ENCODE measurements at places on chromosomes 5 and 9.

DNA sequence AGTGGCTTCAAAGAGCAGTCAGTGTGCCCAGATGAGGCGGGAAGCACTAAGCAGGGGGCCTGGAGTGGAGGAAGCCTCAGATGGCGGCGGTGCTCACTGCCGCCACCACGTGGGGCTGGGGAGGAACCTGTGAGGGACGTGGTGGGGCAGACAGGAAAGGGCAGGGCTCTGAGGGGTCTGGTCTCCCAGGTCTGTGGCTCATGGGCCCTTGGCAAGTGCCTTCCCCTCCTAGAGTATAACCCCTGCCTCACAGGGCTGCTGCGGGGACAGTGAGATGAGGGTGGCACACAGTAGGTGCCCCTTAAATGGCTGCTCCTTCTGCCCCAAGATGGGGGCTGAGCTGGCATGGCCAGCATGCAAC is 26.6 kb downstream of the NR5A1 start:
- DNase-seq: peak; percentile 58
- H3K4me3 ChIP-seq: no peak overlapping the region
- no peak overlapping the region for H3K27ac ChIP-seq
- peaks cover 64% of the 10 kb centered on the region for H3K27me3 ChIP-seq
- peaks cover 21% of the 10 kb centered on the region for H3K4me1 ChIP-seq

GRCh38 chr9:109861918-109862317 is 81.9 kb downstream of the PALM2AKAP2 start:
- H3K36me3 ChIP-seq: peaks cover 5% of the 10 kb centered on the region
- no peak overlapping the region for H3K4me3 ChIP-seq
- H3K27me3 ChIP-seq: no peaks in the 10 kb centered on the region
- no peak overlapping the region for H3K27ac ChIP-seq
- peaks cover 5% of the 10 kb centered on the region for H3K4me1 ChIP-seq
- DNase-seq: no peak

DNA sequence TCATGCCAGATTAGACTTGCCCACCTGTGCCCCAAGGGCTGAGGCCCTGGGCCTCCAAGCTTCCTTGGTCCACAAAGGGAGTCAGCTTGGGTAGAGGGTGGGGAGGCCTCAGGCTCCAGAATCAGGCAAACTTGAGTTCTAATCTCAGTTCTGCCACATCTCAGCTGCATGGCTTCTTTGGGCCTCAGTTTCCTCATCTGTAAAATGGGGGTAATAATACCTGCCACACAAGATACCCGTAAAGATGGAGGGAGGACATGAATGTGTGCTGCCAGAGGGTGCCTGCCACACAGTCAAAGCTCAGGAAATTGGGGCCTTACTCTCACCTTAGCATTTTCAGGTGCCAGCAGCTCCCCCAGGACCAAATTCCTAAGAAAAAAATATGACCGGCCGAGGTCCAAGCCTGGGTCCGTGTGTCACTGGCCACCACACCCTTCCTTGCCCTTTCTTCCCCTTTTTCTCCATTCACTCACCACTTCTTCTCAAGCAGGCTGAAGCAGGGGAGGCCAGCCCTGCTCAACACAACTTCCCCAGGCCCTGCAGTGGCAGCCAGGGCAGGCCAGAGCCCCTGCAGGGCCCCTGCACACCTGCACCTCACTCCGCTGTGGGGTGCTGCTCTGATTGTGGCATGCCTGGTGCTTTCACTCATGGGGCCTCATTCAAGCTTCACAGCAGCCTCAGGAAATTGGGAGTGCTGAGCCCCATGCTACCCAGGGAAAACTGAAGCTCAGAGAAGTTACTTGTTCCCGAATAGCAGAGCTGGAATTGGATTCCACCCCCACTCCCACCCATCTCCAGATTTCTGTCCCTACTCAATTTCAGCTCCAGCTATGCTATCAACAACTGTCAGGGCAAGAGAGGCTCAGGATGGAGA is 3.9 kb downstream of the RGS14 start:
- no peak for DNase-seq
- H3K4me1 ChIP-seq: peaks cover 46% of the 10 kb centered on the region
- H3K36me3 ChIP-seq: no peaks in the 10 kb centered on the region
- H3K4me3 ChIP-seq: peak overlapping the region; percentile 74
- peaks cover 24% of the 10 kb centered on the region for H3K27me3 ChIP-seq

DNA sequence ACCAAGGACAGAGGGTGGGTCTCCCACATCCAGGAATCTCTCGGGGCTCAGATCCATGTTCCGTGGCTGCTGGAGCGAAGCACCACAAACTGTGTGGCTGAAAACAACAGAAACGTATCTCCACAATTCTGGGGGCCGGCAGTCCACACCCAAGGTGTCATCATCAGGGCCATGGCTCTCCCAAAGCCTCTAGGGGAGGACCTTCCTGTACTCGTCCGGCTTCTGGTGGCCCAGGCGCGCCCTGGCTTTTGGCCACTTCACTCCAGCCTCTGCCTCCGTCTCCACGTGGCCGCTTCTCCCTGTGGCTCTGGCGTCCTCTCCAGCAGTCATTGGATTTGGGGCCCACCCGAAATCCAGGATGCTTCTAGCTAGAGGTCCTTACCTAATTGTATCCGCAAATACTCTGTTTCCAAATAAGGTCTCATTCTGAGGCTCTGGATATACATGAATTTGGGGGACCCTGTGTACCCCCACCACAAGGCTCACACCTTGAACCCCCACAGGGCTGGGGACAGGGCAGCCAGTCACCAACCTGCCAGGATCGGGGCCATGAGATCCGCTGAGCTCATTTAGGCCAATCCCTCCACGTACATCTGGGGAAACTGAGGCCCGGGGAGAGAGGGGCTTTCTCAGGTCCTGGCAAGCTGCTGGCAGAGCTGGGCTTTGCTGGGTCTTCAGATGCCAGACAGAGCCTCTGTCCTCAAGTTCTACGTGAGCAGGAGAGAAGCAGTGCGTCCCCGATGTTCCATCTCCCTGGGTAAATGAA is 158.2 kb downstream of the OLFM1 start:
- no peak overlapping the region for H3K27ac ChIP-seq
- H3K36me3 ChIP-seq: no peaks in the 10 kb centered on the region
- H3K4me3 ChIP-seq: no peak overlapping the region
- H3K4me1 ChIP-seq: peaks cover 24% of the 10 kb centered on the region

- no peak overlapping the region for H3K4me3 ChIP-seq
- H3K27me3 ChIP-seq: peaks cover 7% of the 10 kb centered on the region
- H3K27ac ChIP-seq: no peak overlapping the region
- peaks cover 17% of the 10 kb centered on the region for H3K36me3 ChIP-seq
- peaks cover 26% of the 10 kb centered on the region for H3K4me1 ChIP-seq
Observed at GRCh38 chr5:1315709-1316587, 21.1 kb upstream of the TERT start.

DNA sequence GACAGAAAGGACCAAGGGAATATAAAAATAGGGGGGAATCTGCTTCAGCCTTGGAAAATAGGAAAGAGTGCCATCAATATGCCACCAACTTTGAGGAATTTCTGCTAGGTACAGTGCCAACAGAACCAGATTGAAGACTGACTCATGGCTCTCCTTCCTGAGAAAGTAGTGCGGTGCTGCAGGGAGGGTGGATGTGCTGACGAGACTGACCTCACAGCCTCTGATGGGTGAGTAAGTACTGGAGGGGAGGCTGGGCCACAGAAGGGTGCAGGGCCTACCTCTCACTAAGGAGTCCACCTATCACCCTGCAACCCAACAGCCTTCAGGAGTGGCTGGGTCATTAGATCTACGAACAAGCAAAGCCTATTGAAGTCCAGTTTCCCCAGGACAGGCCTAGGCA is 187.6 kb downstream of the GABBR2 start:
- H3K27ac ChIP-seq: no peak overlapping the region
- peaks cover 12% of the 10 kb centered on the region for H3K4me1 ChIP-seq
- no peak overlapping the region for H3K4me3 ChIP-seq
- H3K27me3 ChIP-seq: no peaks in the 10 kb centered on the region
- no peak for DNase-seq

GRCh38 chr9:101121836-101122399 is 93.4 kb downstream of the PLPPR1 start:
- H3K4me3 ChIP-seq: no peak overlapping the region
- no peak for DNase-seq
- no peaks in the 10 kb centered on the region for H3K4me1 ChIP-seq
- peaks cover 12% of the 10 kb centered on the region for H3K36me3 ChIP-seq
- H3K27me3 ChIP-seq: no peaks in the 10 kb centered on the region
- H3K27ac ChIP-seq: no peak overlapping the region

DNA sequence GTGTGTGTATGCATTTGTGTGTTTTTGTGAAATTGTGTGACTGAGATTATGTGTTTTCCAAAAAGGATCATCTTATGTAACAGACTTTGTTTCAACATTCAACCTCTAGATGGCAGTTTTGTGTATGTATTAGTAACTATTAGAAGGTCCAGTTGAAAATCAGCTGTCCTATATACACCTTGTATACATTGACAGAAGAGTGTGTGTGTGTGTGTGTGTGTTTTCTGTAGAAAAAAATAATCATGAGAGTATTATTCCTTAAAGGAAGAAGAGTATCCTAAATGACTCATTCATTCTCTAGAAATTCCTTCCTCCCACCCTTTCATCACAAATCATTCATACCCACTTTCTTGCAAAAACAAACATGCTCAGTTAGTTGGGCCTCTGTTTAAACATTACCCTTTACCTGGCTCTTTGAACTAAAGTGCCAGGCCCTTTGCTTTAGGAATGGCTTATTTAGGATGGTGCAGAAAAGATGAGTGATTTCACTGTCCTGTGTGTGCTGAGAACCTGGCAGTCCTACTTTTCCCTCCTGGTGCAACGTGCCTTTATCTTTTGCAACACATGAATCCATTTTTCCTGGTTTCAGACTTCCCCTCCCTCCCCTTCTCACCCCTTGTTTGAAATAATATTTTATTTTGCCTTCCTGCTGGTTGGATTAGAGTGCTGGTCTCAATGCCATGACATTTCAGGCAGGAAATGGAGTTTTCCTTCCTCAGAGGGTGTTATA is 152.2 kb downstream of the ARHGAP26 start:
- H3K27me3 ChIP-seq: peaks cover 3% of the 10 kb centered on the region
- H3K27ac ChIP-seq: no peak overlapping the region
- H3K36me3 ChIP-seq: no peaks in the 10 kb centered on the region
- no peak overlapping the region for H3K4me3 ChIP-seq
- peaks cover 8% of the 10 kb centered on the region for H3K4me1 ChIP-seq

DNA sequence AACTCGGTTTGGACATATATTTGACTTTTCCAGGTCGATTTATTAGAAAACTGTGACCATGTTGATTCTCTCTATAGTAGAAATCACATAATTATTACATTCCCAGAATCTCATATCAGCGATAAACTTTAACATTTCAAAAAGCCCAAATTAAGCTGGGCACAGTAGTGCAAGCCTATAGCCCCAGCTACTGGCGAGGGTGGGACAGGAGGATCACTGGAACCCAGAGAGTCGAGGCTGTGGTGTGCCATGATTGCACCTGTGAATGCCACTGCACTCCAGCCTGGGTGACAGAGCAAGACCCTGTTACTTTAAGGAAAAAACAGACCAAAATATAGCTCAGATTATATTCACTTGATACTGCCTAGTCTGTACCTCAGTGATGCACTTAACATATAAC is 128.9 kb downstream of the CPLANE1 start:
- no peak overlapping the region for H3K4me3 ChIP-seq
- H3K4me1 ChIP-seq: no peaks in the 10 kb centered on the region
- DNase-seq: no peak

GRCh38 chr9:130263601-130264413 is 1.8 kb upstream of the HMCN2 start:
- H3K4me1 ChIP-seq: peaks cover 50% of the 10 kb centered on the region
- DNase-seq: no peak
- H3K27me3 ChIP-seq: peaks cover 85% of the 10 kb centered on the region
- H3K4me3 ChIP-seq: peak overlapping the region; percentile 52

DNA sequence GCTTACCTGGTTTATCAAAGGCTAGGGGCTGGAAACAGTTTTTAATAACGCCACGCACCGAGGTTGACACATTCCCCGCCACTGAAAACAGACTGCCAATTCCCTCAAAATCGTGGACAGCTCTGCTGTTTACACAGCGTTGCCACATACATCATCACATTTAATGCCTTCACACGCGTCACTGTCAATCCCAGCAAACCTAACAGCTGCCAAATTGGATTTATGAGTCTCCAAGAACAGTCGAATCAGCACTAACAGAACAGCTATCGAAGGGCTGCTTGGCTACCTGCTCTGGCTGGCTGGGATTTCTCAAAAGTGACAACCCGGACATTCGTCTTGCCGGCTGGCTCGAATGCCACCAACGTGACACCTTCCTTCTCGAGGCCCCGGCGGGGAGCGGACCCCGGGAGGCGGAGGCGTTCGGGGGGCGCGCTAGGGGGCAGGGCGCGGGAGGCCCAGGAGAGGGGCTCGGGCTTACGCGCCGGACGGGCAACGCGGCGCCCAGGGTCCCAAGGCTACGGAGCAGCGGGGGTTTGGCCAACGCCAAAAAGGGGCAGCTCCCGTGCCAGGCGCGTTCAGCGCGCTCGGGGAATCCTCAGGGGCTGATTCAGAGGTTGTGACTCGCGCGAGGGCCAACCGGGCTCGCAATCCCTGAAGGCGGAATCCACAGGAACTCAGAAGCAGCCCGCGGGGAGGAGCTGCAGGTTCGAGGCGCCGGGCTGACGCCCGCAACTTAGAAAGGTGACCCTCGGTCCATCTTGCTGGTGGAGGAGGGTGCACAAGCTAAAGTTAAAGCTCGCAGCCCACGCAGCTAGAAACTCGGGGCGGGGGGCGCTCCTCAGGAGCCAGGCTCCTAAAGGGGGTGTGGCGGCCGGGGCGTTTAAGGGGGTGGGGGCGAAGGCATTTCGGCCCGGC is 1.2 kb downstream of the CDC14B start:
- DNase-seq: peak; percentile 57
- H3K36me3 ChIP-seq: no peaks in the 10 kb centered on the region
- H3K4me3 ChIP-seq: peak overlapping the region; percentile 88
- peaks cover 62% of the 10 kb centered on the region for H3K4me1 ChIP-seq
- peak overlapping the region; percentile 73 for H3K27ac ChIP-seq
- peaks cover 3% of the 10 kb centered on the region for H3K27me3 ChIP-seq

- peaks cover 10% of the 10 kb centered on the region for H3K36me3 ChIP-seq
- DNase-seq: no peak
- H3K4me3 ChIP-seq: peak overlapping the region; percentile 86
- peaks cover 22% of the 10 kb centered on the region for H3K4me1 ChIP-seq
Observed at GRCh38 chr9:87973122-87973521, 1.2 kb downstream of the CDK20 start.

DNA sequence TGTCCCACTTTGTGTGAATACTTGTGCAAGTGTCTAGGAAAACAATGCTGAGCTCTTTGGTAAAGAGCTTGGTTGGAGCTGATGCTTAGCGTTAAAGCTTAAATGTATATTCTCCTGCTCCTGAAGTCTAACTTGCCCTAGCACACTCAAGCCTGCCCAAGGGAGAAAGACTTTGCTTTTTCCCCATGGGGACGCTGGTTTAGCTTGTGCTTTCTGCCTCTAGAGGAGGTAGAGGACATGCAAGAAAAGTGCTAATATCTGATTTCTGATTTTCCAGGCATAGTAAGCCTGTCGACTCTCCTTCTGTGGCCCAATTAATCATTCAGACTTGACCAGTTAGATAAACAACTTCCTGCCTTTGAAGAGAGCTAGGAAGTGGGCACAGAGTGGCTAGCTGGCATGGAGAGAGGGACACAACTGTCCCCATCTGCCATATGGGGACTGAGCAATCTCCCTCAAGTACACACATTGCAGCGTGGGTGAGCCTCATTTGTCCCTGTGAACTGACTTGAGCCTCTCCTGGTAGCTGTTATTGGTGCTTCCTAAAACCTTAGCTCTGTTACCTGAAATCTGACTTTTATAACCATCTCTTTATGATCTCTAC is 348.4 kb downstream of the BRINP1 start:
- no peak overlapping the region for H3K4me3 ChIP-seq
- peaks cover 4% of the 10 kb centered on the region for H3K27me3 ChIP-seq
- DNase-seq: no peak
- H3K4me1 ChIP-seq: peaks cover 17% of the 10 kb centered on the region
- peak overlapping the region; percentile 55 for H3K27ac ChIP-seq

Measured in nephron progenitor cell (in vitro differentiated cells).